Nucleus accumbens (tissue), 56 donors: ENCODE measurements at places on chromosomes 4 and X.

- no peak for DNase-seq
These were observed 288.3 kb downstream of the ZNF674 start for GRCh38 chrX:46256875-46257274.

DNA sequence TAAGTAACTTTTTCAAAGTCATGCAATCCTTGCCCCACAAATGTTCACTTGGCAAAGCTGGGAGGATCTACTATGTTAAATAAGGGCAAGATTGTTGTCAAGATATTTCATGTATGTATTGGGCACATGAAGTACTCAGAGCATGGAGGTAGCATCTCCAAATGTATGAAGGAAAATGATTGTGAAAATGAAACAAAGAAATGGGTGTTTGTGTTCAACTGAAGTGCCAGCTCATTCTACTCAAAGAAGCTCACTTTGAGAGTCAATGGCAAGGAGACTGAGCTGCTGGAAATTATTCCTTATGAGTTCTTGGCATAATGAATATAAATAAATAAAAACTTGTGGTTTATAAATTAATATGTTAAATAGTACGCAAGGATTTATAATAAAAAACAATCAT is 124.5 kb upstream of the ARSJ start:
- no peak for DNase-seq

DNA sequence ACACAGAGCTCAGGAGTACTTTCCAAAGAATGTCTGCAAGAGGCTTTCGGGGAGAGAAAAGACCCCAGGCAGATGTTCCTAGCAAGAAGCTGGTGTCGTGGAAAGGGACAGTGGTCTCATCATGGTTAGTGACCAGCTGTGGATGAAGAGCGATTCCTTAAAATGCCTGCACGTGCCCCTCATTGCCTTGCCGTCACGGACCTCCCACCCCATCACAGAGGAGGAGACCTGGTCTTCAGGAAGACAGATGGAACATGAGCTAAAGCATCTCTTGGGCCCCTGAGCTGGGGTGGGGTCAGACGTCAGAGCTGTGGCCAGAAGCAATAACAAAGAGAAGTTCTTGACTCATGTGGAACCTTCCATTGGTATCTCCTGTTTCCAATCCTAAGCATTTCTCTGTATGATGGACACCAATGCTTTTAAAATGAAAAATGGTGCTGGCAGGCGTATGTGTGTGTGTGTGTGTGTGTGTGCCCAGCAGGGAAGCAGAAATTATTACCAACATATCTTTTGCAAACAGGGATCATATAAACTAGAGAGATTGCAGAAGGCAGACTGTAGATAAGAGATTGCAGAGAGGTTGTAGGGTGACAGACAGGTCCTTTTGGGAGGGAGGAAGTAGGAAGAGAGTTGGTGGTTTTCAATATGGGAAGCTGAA is 25.2 kb upstream of the ASMTL start:
- DNase-seq = no peak

GRCh38 chrX:110436523-110436922 is 77.9 kb downstream of the RTL9 start:
- DNase-seq = no peak

- no peak for DNase-seq
These were observed 180.7 kb downstream of the ADGRL3 start for GRCh38 chr4:61380865-61381264.

GRCh38 chr4:156957556-156957955 is 14.0 kb downstream of the PDGFC start:
- no peak for DNase-seq

- no peak for DNase-seq
These were observed 1521.3 kb upstream of the AGA start for GRCh38 chr4:178963446-178964045.

- no peak for DNase-seq
These were observed 4.2 kb downstream of the UFSP2 start for GRCh38 chr4:185421366-185422124.

DNA sequence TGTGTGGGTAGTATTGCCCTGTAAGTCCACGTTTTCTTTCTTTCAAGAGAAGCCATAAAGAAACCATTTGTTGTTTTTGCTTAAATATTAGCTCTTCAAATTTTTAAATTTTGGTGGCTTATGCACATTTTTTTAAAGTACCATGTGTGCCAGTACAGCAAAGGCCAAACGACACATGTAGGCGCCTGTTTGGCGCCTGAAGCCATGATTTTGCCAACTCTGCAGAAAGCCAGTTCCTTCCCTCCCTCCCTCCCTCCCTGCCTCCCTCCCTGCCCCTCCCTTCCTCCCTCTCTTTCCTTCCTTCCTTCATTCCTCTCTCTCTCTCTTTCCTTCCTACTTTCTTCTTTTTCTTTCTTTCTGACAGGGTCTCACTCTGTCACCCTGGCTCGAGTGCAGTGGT is 65.9 kb upstream of the LIMCH1 start:
- no peak for DNase-seq

DNA sequence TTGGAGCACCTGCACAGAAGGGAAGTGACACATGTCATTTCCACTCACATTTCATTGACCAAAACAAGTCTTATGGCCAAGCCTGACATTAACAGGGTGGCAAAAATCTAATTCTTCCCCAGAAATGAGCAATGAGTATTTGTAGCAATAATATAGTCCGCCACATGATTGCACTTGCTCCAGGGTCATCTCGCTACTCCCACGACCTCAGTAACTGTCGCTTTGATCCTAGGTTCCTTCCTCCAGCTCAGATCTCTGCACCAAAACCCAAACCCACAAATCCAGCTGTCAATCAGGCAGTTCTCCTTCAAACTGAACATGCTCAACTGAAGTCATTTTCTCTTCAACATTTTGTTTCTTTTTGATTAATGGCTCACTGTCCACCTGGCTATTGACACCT is 25.2 kb upstream of the PTTG2 start:
- no peak for DNase-seq
